Activated T-cell treated with anti-CD3 and anti-CD28 coated beads, Interleukin-2, amount 50 U/mL, for 72 hours (primary cell): ENCODE measurements at places on chromosomes 6 and 20.
A peak's percentile ranks its signal among the peaks of the same experiment; 100 is the strongest.

DNA sequence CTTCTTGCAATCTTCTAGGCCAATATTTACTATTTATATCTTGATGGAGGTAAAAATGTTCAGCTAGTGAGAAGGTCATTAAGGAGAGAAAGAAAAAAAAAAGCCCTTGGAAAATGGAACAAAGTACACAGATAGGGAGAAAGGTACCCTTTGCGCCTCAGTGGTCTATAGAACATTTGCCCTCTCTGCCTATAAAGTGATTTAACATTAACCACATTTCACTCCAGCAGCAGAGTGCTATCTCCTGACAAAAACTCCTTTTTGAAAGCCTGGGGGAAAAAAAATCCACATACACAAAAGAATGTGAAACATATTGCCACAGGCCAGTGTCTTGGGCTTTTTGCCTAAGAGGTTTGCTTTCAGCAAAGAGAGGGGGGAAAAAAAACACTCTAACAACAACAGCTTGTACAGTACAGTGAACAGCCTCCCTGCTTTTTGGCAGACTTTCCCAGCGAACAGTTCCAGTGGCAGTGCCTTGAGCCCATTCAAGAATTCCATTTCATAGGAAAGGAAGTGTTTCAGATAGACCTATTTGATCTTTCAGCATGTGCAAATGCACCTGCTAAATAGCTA is 695 bp downstream of the ARHGAP18 start:
- no peak for DNase-seq

- DNase-seq, result no peak
Observed at GRCh38 chr6:129500958-129501739, 208.8 kb downstream of the ARHGAP18 start.

- no peak for DNase-seq
Observed at GRCh38 chr6:142671791-142672190, 273.2 kb downstream of the HIVEP2 start.

- DNase-seq, result no peak
Observed at GRCh38 chr6:41025966-41026530, 13.0 kb downstream of the UNC5CL start.

GRCh38 chr6:135030056-135030473 is 24.6 kb downstream of the HBS1L start:
- peak; percentile 38 for DNase-seq
